ENCODE measurements at places on chromosomes 4 and X.
A peak's percentile ranks its signal among the peaks of the same experiment; 100 is the strongest.

DNA sequence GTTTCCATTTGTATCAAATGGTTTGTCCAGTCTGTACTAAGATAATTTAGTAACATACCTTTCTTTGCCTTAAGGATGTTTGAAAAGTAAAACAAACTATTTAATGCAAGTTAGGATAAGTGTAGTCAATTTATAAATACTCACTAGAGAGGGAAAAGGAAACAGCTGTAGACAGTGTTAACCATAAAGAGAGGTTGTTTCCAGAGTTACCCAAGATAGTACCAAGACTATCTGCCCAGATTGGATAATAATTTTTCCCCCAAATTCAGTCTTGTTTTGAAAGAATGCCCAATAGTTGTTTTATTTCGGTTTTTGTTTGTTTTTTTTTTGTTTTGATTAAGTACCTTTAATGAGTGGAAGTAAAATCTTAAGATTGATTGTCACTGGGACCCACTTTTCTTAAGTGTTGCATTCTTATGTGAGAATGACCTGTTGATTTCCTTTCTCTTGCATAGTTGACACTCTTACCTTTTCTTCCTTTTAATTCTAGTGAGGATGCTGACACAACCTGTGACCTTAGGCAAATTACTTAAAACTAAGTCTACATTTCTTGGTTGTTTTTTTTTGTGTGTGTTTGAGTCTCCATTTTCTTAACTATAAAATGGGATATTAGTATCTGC is 12.8 kb downstream of the AFF1 start:
- DNase-seq, result no peak

GRCh38 chr4:10095296-10095991 is 21.2 kb downstream of the WDR1 start:
- no peak for DNase-seq

DNA sequence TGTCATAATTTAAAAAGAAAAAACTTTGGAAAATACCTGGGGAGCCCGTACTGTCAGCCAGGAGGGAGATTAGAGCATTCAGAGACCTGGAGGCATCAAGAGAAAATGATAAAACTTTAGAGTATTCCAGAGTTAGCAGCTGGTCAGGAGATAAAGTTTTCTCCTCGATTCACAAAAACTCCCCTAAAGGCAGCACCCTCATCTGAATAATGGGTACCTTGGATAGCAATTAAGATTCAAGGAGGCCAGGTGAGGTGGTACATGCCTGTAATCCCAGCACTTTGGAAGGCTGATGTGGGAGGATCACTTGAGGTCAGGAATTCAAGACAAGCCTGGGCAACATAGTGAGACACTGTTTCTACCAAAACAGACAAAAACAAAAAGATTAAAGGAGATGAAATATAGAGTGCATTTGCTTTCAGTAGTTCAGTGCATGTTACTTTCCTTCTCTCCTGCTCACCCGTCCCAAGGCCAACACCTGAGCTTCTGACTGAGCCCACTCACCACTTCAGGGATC is 18.6 kb upstream of the RAB40A start:
- DNase-seq, result no peak

DNA sequence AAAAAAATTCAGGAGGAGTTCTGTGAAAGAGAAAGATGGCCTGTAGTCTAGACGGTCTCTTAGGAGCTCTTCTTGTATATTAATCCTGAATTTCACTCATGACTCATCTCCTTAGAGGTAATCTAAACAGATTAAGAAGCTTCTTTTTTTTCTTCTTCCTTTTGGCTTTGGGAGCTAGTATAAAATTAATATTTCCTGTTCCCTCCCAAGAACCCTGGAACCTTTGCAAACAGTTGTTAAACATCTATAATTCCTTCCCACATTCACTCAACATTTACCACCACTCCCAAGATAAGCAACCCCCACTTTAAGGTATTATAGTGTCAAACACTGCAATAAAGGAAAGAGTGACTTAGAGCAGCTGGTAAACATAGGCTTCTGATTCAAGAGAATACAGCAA is 146.4 kb upstream of the EDNRA start:
- DNase-seq, result no peak

DNA sequence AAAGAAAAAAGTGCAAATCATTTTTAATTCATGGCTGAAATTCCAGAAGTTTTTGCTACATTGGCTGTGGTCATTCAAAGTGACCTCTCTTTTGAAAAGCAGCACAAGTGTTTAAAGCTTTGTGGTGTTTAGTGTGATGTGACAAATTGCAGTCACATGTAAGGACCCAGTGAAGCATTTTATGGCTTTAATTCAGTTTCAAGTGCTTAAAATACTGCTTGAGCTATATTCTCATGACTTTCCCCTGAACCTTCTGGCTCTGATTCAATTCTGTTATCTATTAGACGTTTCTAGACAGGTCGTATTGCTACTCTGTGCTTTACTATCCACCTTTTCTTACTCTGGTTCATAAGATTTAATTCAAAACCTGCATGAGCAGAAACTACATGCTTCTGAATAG is 105.8 kb downstream of the FAT4 start:
- no peak for DNase-seq

DNA sequence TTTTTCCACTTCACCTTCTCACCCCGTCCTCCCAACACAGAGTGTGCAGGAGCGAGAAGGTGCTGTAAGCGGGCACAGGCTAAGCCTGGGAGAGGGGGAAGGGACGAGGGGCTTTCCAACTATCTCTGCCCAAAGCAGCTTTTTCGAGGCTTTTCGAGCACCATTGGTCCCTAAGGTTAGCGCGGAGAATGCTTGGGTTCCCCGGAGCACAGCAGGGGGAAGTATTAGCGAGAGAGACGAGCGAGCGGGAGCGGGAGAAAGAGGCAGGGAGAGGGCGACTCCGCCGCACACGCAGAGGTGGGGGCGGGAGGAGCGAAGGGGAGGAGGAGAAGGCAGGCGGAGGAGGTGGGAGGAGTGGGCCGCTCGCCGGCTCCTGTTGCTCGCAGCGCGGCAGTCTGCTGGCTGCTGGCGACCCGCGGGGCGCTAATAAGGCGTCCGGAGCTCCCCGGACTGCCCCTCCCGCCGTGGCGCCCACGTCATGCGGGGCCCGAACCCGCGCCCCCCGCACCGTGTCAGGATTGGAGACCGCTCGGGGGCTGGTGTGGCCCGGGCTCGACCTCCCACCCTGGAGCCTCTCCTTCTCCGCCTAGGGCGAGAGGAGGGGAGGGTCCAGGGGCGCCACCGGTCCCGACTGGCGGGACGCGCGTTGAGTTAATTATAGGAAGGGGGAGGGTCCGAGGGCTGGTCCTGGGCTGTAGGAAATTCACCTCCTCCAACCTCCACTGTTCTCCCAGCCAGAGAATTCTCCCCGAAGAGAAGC is at the start of gene ADAMTS3:
Gene ADAMTS3 (minus strand): TSS at position 263 of the 760 bp plus-strand sequence. CDS start 459 bp downstream, outside the sequence.
- DNase-seq, result no peak

- no peak for DNase-seq
Observed at GRCh38 chr4:186149872-186150271, 41.5 kb upstream of the CYP4V2 start.

DNA sequence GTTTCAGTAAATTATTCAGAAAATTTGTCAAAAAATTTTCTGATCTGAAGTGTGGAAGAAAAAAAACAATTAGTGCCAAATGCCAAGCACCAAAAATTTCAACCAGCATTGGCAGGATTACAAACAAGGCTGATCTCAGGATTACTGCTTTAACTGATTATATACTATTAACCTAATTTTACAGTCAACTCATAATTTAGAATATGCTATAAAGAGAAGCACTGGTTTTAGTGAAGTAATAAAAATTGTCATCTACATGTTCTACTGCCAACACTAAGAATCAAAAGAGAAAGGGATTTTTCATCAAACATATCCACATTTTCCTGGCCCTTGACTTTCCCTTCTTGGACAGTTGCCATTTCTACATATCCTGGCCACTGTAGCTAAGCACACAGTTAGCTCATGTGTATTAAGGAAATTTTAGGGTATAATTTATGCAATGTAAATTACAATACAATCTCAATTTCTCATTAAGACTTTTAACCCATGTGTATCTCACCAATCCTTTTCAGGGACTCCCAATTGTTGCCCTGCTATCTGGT is 33.8 kb downstream of the THOC2 start:
- DNase-seq, result no peak

DNA sequence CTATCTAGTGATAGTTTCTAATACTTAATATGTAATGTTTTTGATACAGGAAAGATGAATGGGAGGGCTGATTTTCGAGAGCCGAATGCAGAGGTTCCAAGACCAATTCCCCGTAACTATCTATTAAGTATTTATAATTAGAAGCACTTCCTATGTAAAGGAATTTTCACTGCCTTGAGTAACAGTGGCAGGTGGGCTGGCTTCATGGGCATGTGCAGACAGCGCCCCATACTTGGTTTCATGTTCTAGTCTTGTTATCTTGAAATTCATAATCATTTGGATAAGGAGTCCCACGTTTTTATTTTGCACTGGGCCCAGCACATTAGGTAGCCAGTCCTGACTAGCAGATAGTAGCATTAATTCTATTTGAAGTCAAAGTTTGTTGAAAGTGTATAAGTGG is 1.7 kb downstream of the OCIAD1 start:
- DNase-seq, result no peak

DNA sequence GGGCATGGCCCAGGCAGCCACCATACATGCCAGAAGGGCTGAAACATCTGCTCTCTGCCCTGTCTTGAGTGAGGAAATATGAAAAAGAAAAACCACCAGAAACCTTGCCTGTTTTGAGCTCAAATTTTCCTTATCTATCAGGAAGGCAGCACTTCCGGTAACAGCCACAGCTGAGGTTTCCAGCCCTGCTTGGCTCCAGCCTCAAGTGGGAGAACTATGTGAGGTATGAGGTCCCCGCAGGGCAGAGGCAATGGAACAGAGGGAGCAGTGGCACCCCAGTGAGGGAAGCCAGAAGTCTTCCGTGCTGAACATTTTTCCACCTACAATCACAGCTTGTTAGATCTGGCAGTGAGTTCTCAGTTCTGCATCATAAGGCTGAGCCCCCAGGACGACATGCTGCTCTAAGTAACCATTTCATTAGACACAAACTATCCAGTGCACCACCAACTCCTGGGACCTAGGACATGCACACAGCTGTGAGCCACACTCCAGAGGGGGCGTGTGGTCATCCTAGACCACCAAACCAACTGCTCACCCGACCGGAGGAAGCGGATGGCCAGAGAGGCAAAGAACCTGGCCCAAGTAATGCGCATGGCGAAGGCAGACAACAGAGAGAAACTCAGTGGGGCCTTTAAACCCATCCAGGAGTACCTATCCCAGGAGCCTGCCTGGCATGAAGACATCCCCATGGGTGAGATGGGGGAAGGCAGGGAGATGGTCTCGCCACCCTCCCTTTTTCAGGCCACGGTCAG is 22.6 kb downstream of the WDR1 start:
- DNase-seq, result peak; percentile 96

DNA sequence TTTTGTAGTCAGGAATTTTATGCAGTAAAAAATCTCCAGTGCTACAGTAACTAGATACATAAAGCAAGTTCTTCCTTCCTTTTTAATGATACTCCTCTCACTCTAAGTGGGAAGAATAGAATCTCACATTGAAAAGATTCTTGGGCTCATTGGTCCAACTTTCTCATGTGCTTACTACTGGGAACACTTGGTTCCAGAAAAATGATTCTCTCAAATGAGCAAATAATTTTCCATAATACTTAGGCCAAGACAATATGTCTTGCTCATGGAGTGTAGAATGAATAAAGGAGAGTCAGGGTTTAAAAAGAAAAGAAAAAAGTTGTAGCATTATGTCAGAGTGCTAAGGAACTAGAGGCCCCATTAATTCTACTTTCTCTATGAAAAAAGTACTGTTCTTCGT is 197.8 kb downstream of the RASL11B start:
- no peak for DNase-seq

GRCh38 chr4:91366554-91366953 is 937.2 kb upstream of the GRID2 start:
- no peak for DNase-seq

- no peak for DNase-seq
Observed at GRCh38 chr4:26384380-26385057, 63.7 kb downstream of the RBPJ start.

GRCh38 chr4:20254511-20255250 is 3.0 kb downstream of the SLIT2 start:
- DNase-seq, result no peak

GRCh38 chr4:114378305-114378903 is 220.2 kb upstream of the UGT8 start:
- no peak for DNase-seq

DNA sequence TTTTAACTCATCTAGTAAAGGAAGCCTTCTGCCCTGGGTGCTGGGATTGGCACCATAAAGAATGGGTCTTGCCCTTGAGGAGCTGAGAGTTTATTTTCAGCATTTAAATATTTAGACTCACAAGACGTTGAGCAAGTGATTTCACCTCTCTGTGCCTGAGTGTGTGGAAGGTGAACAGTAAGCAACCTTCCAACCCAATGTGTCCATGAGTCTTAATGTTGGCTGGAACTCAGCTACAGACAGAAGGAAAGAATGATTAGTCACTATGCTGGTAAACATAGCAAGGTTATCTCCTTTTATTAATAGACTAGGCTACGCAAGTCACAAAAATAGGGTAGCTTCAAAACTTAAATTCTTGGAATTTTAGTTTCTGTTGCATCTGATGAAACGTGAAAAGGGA is 277.4 kb upstream of the GATB start:
- no peak for DNase-seq

DNA sequence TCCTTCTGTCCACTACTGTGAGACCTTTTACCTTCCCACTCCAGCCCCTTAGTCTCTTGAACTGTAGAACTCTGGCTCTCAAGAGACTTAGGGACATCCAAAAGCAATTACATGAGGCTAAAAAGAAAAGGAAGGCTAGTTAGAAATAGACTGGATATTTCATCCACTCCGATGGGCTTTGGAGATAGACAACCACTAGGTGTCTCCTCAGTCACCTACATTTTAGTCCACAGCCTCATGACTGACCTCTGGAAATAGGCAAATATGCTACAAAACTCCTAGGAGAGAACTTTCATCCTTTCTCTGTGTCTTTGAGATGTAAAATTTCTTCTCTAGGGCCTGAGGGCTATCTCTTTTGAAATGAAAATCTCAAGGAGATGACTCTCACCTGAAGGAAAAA is 45.1 kb upstream of the LAMP2 start:
- DNase-seq, result no peak

- no peak for DNase-seq
Observed at GRCh38 chr4:106365613-106366012, 3.0 kb downstream of the GIMD1 start.

DNA sequence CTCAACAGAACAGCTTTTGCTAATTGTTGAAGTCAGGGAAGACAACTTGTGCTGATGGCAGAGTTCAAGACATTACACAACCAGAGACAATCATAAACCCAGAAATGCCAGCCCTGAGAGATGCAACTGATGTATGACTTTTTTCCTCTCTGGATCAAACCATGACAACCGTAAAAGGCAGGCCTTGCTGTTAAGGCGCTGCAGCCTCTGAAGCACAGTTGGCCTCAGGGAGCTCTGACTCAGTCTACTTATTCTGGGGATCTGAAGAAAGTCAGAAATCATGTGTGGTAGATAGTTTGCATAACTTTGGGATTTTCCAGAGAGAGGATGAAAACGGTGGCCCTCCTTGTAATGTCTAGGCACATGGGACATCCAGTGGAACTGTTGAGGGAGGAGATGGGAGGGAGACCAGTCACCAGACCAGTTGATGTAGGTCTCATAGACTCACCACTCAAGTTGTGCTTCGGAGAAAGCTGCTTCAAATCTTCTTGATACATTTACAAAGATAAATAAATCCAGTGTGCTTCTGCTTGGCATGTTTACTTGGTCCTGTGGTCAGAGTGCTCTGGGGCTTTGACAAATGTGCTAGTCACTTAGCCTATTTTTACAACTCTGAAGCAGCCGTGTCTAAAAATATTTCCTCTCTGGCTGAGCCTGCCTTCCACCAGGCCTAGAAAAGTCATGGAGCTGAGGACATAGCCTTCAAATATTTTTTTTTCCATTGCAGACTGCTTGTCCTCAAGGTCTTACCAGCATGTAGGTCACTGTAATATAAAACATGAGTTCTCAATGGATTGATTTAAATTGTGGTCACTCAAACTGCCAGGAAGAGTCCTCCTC is 7.5 kb downstream of the HADH start:
- DNase-seq, result no peak
